Ureter (tissue), 1 donor: ENCODE measurements at places on chromosomes 2 and 18. TPM values are rescaled to one million over a fixed set of nuclear protein-coding genes. Genes with fewer than 3 reads are reported as not detected.

DNA sequence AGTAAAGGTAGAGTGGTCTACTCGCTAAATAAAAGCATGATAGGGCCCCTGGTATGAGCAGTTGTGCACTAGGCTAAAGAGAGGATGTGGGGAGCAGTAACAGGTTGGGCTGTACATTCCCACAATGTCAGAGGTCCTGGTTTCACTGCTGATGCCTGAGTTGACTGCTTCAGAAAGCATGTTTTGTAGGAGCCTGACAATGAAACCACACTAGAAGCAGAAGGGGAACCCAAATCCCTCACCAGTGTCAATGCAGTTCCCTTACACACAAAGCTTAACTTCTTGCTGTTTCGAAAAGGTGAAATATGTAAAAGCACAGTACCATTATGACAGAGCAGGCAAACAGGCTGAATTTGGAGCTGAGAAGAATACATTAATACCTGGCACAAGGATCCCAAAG lies 291.7 kb upstream of the KYNU start:
- no peak for DNase-seq

DNA sequence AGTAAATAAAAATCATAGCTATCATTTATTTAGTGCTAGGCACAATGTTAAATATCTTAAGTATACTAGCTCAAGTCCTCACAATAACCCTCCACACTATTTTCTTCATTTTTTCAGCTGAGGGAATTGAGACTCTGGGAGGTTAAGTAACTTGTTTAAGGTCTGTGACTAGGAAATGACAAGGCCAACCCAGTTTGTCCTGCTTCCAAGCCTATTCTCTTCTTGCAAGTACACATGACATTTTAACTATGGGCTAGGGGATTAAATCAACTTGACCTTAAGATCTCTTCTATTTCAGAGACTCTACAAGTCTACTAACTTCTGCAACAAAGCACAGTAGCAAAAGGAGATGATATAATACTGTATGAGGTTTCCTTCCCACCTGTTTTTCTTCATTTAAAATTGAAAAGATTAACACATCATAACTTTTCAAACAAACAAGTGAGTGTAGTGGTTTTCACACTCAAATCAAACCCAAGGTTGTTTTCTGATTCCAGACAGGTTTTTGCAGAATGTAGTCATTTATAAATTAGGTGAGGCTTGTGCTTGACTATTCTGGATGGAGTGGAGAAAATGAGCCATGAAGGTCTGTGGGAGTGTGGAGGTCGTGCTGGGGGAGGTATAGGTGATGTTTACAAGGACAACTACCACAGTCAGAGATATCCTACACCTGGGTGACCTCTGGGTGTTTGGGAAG lies 57.0 kb downstream of the CD28 start:
- no peak for DNase-seq

The MEP1B gene
- total RNA-seq: not detected

DNA sequence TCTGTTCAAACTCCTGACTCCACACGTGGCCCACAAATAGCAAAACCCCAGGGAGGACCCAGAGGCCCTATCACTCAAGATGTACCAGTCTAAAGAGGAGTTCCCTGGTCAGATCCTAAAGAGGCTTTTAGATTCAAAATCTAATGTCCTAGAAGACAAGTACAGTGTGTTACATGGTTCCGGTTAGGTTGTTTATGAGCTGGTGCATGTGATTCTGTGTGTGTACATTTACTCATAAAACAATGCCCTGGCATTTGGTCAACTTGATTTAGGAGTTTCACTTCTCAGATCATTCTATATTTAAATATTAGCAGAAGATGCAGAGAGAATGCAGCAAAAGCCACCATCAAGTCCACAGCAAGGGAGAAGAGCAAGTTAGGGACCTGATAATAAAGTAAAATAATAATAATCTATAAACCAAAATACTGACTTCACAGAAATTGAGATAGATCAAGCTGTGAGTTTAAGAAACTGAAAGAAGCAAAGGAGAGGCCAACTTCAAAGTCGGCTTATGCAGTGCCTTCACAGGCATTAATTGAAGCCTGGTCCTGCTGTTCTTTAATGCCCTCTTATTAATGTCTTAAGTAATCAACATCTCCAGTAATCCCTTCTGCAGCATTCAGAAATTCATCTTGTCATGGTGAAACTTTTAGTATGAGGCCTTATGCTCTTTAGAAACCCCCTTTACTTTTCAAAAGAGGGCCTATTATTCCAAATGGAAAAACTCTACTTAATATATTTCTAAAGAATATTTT lies 4.2 kb upstream of the AP1S3 start:
- no peak for DNase-seq

DNA sequence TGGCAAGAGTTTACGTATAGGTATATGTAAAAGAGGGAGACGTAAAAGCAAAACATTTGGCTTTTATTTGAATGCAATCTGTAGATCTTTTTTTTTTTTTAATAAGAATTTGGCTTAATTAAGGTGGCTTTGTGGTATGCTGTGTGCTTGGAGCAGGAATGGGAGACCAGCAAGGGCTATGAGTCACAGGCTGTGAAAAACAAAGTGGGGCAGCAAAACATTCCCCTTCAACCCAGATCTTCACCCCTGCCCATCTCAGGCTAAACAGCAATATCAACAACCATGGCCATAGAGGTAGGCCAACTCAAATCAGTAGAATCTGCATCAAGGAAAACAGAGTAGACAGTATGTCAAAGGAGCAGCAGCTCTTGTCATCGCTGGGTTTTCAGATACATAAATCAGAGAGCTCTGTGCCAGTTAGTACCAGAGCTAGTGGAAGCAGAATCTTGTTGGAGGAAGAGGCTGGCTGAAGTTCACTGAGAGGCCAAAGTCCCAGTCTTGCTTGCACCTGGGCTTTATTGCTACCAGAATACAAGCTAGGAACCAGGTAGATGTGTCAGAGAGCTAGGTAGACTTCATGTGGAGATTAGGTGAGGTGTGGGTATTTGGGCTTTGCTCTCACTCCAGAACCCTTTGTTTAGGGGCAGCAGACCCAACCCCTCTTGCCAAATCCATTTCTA lies 191.5 kb upstream of the FANCL start:
- no peak for DNase-seq
